Tongue (tissue), 3 donors: ENCODE measurements at places on chromosomes 5 and 9.

DNA sequence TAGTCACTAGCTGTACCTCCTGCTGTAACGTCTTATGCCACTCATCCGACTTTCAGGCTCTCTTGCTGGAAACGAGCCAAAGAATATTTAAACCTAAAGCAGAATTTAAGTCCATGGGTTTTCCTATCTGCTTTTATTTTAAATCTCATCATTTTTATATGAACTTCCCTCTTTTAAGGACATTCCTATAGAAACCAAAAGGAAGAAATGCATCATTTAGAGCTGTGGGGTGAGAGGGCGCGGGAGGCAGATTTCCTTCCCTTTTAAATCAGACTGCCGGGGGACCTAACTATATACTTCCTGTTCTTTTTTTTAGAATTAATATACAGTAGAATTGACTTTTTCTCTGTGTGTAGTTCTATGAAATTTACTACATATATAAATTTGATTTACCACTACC, 468.8 kb downstream of the BNC2 start:
- no peak for DNase-seq

GRCh38 chr9:134913041-134913712, 4.5 kb downstream of the FCN1 start:
- no peak for DNase-seq

DNA sequence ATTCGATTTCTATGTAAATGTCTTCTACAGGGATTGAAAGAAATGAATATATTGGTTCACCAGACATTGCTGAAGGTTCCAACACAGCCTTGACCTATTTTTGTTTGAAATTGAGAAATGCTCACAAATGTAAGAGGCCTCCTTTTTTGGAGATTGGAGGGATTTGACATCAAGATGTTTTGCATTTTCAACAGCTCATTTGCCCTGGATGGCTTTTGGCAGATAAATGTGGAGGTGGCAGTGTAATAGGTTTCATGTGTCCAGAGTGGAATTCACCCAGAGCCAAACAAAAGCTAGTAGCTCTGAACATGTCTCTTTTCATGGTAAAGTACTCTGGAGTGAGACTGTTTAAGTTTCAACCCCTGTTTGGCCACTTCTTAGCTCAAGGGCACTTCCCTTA, 77.3 kb downstream of the PALM2AKAP2 start:
- no peak for DNase-seq

DNA sequence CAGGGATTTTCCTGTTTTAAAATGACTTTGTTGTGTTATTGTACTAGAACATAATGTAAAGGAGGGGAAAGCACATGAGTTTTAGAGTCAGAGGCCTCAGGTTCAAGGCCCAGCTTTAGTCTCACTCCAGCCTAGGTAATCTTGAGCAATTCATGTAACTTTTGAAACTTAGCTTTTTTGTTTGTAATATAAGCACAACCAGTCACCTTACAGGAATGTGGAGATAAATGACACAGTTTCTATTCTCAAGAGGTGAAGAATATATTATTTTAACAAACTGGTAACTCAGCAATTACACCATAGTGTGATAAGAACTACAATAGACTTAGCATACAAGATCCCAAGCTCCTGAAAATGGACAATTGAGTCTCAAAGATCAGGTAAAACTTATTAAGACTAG, 51.2 kb downstream of the ADAMTS19 start:
- no peak for DNase-seq

- no peak for DNase-seq
These were observed 26.9 kb downstream of the PPP3R2 start for GRCh38 chr9:101567725-101568350.

DNA sequence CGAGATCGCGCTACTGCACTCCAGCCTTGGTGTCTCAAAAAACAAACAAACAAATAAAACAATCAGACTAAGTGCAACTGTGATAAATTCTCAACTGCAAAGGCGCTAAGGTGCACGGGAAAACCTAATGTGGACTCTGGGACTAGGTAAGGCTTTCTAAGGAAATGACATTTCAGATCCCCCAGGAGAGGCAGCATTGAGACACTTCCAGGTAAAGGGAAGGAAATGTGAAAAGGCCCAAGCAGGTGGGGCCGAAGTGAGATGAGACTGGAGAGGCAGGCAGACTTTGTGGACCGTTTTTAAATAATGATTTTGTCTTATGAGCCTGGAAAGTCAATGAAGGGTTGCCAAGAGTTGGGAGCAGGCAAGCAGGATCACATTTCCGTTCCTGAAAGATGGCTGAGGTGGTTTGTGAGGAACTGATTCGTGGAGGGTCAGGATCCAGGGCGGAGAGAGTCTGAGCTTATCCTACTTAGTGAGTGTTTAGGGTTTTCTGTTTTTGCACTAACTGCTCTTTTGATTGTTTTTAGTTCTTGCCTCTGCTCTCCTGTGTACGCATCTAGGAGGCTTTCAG, 2.0 kb upstream of the APBA1 start:
- DNase-seq, result peak; percentile 17

- DNase-seq, result no peak
These were observed 16.1 kb upstream of the AHRR start for GRCh38 chr5:305459-305858.

DNA sequence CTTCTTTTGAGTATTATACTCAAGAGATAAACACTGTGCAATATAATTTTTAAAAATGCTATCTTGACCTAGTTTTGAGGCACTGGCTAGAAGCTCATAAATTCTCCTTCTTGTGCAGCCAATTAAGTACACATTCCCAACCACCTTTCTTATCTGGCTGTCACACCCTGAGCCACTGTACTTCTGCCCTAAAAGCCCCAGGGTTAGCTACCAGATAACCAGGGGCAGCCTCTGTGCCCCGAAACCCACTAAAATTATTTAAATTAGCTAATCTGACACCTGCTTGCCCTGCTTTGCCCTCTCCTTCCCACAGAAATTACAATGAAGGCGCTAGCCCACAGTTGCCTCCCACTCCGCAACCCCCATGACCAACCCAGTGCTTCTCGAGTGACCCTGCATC, 597.3 kb upstream of the TYRP1 start:
- DNase-seq, result no peak

- no peak for DNase-seq
These were observed 27.6 kb upstream of the TCF7 start for GRCh38 chr5:134086943-134087305.

- DNase-seq, result no peak
These were observed 27.3 kb downstream of the CARNMT1 start for GRCh38 chr9:75000835-75001234.

GRCh38 chr5:172952034-172952511, 7.2 kb upstream of the RPL26L1 start:
- peak; percentile 69 for DNase-seq

DNA sequence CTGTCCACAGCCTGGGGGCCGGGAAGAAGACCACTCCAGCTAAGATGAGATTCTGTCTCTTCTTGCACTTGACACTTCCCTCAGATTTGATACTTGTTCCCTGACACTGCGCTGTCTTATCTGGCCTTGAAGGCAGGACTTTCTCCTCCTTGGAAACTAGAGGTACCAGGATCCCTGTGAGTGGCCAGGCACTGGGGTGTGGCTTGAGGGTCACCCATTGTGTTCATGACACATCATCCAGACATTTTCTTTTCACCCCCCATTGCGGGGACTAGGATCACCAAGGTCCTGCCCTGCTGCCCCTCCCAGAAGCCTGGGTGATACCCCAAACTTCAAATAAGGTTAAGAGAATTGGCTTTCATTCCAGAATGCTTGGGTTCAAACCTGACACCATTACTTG, 103.3 kb downstream of the NDFIP1 start:
- no peak for DNase-seq

DNA sequence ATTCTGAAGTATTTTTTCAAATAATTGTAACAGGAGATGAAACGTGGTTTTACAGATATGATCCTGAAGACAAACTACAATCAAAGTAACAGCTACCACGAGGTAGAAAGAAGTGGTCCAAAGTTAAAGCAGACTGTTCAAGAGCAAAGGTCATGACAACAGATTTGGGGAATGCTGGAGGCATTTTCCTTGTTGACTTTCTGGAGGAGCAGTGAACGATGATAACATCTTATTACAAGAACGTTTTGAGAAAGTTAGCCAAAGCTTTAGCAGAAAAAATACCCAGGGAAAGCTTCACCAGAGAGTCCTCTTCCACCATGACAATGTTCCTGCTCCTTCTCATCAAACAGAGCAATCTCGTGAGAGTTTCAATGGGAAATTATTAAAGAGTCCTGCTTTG, 145.4 kb upstream of the NREP start:
- no peak for DNase-seq

- DNase-seq, result peak; percentile 8
These were observed 30.1 kb upstream of the MINAR2 start for GRCh38 chr5:129717751-129718310.

GRCh38 chr5:164597293-164597900, 1092.0 kb downstream of the MAT2B start:
- no peak for DNase-seq

GRCh38 chr9:36781533-36781932, 208.8 kb downstream of the MELK start:
- DNase-seq, result no peak

DNA sequence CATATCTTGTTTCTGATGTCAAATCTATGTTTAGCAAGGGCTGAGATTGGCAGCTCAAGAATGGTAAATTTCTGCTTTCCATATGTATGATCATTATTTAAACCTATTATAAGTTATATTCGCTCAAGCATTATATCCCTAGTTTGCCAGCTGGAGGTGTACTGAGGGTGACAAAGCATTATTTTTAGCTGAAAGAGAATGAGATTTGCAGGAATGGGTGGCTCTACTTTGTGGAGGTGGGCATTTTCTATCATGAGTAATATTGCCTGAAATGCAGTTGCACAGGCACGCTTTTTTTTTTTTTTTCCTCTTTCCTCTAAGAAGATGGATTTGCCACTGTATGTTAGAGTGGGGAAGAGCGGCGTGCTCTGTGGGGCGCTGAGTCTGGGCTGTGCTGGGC, 393.8 kb downstream of the EBF1 start:
- DNase-seq, result no peak

DNA sequence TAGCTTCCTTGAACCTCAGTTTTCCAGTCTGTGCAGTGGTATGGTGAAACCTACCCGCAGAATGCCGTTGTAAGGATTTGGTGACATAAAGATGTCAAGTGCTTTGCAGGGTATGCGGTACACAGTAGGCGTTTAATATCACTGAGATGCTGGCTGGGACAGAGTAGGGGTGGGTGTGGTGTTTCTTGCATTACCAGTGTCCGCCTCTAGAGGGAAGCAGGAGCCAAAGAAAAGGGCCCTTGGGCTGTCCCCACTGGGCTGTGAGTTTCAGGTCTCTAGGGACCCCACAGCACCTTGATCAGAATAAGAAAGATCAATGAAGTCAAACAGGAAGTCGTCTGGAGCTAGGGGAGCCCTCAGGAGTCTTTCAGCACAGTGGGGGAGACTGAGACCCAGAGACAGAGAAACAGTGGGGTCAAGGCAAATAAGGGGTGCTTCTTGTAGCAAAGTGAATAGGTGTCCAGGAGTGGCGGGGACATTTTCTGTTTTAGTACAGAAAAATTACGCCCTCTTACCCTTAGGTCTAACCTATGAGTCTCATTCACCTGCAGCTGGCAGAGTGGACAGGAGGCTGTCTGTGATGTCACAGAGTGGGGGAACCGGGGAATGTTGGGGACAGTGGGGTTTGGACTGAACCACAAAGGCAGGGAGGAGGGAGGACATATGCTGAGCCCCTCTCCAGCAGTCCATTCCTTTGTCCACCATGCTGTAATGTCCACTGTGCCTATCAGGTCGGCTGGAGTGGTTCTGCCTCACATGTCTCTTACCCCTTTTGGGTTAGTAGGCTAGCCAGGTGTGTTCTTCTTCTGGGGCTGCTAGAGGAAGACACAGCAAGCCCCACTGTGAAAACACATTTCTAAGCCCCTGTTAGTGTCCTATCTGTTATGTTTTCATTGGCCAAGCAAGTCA, 4.7 kb upstream of the TEX53 start:
- DNase-seq, result peak; percentile 55
